NCI-H2171 (cell line): ENCODE measurements at places on chromosomes 12 and 14.
A peak's percentile ranks its signal among the peaks of the same experiment; 100 is the strongest.

GRCh38 chr12:92539110-92539749 lies 163.6 kb upstream of the PLEKHG7 start:
- DNase-seq = no peak

DNA sequence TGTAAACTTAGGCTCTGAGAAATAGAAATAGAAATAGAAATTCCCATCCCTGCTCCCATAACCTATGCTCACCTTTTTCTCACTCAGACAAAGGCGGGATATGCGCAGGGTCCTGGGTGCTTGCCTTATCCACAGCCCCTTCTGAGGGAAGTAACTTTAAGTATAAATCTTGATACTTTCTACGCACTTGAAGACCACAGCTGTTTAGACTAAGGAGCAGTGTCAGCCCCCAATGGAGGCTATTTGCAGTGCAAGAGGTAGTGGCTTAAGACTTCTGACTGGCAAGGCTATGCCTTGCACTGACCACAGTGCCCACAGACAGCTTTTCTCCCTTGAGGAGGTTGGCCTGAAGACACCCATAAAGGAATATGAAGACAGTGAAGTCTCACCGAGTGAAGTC lies 35.2 kb downstream of the ASCL1 start:
- DNase-seq = no peak

- DNase-seq = no peak
These were observed 59.1 kb downstream of the KCNA5 start for GRCh38 chr12:5102806-5103205.

- DNase-seq = no peak
These were observed 59.2 kb downstream of the BICDL1 start for GRCh38 chr12:120048263-120048662.

DNA sequence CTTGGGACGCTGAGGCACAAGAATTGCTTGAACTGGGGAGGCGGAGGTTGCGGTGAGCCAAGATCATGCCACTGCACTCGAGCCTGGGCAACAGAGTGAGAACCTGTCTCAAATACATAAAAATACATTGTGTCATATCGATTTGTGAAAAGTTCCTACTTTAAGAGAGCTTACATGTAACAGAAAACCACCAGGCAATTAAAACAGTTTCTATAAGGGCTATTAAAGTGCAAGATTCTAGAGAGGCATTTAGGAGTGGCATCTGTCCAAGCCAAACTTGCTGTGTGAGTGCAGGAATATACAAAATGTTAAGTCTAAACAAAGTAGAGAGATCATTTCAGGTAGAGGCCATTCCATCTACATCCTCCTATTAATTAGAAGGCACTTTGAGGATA lies 1.7 kb upstream of the NEK9 start:
- DNase-seq = no peak

DNA sequence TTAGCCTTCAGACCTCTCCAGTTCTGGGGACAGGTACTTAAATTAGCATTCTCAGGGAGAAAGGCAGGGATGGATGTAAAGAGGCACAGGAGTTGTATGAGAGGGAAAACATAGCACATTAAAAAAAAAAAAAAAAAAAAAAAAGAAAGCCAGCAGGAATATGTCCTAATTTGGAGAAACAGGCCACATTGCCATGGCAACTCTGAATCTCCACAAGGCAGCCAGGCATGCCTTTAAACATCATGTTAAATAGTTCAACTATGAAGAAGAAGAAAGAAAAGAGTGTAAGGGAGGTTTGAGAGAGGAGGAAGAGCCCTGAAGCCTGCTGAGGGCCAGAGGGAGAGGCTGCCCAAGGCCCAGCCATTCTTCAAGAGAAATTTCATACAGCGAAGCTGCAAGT lies 145.8 kb downstream of the GRIN2B start:
- DNase-seq = no peak

DNA sequence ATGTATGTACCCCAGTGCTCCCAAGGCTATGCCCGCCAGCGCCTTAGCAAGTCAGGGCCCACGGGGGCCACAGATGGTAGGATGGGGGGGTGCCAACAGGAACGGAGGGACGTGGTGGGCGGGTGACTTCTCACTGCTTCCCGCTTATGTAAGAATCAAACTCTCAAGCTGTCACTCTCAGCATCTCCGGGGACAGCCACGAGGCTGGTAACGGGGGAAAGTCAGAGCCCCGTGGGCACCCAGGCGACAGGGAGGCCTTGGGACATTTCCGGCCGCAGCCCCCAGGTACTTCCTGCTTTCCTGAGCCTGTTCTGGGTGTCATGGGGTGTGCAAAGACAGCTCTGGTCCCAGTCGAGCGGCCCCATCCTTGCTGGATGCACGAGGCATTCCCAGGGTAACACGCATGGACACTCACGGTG lies 59.3 kb downstream of the TESC start:
- no peak for DNase-seq

DNA sequence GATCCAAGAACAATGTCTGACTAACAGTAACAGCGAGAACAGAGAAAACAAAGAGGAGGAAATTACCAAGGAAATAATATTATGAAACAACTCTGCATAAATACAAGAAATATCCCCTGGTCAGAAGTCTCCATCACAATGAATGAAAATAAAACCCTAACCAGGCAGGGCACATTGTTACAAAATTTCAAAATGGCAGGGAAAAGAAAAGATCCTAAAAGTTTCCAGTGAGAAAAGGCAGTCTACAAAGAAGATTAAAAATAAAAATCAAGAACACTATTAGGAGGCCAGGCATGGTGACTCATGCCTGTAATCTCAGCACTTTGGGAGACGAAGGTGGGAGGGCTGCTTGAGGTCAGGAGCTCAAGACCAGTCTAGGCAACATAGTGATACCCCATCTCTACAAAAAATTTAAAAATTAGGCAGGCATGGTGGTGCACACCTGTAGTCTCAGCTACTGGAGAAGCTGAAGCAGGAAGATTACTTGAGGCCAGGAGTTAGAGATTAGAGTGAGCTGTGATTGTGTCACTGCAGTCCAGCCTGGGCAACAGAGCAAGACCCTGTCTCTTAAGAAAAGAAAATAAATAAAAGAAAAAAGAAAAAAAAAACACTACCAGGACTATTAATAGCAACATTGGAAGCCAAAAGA lies 47.8 kb downstream of the FERMT2 start:
- no peak for DNase-seq

GRCh38 chr12:105296116-105297089 lies 34.1 kb upstream of the C12orf75 start:
- DNase-seq = no peak

DNA sequence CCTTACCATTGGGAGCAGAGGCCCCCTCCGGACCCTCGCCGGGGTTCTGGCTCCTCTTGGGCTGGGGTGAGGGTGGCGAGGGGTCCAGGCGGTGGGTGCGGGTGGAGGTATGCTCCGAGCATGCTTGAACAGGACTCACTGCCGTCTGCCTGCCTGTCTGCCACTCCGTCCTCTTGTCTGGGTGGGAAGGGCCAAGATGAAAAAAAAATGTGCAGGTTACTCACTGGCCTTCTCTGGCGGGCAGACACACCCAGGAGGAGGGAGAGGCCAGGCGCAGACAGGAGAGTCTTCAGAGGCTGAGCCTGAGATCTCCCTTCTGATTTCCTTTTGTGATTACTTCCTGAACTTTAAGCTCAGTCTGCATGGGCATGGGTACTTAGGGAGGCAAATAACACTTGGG lies 76.1 kb downstream of the STON2 start:
- peak; percentile 60 for DNase-seq

DNA sequence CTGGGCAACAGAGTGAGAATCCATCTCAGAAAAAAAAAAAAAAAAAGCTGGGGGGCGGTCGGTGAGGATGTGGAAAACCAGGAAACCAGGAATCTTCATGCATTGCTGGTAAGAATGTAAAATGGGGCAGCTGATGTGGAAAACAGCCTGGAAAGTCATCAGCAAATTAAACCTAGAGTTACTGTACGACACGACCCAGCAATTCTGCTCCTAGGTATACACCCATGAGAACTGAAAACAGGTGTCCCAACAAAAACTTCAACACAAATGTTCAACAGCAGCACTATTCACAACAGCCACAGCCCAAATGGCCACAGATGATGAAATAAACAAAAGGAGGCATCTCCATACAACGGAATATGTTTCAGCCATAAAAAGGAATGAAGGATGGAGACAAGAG lies 97.3 kb downstream of the NCOR2 start:
- DNase-seq = no peak

- DNase-seq = no peak
These were observed 292.4 kb upstream of the TBX3 start for GRCh38 chr12:114976372-114976771.

- no peak for DNase-seq
These were observed 186.0 kb upstream of the ABCD2 start for GRCh38 chr12:39805651-39806050.

DNA sequence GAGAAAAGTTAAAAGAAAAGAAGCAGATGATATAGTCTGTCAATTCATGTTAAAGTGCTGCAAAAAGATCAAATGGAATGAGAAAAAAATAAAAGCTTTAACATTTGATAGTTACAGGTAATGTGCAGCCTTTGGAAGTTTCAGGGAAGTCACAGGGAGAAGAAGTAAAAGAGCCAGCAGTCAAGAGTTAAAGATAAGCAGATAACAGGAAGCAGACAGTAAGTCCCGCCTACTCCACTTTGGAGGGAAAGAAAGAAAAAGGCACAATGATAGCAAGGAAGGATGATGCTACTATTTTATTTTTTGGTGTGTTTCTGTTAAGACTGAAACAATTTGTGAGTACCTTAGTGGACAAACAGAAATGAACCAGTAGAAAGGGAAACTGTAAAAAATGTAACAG lies 111.1 kb upstream of the KRR1 start:
- DNase-seq = no peak

DNA sequence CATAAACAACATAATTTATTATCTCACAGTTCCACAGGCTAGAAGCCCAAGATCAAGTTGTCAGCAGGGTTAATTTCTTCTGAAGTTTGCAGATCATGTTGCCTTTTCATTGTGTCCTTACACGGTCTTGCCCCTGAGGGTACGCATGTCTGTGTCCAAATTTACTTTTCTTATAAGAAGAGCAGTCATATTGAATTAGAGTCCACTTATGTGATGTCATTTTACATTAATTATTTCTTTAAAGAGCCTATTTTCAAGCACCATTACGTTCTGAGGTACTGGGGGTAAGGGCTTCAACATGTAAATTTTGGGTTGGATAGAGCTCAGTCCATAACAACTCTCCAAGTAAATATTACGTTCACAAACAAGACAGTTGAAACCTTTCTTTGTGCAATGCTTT lies 236.6 kb upstream of the OR4E1 start:
- no peak for DNase-seq

GRCh38 chr14:87161502-87161901 lies 831.5 kb downstream of the GALC start:
- DNase-seq = no peak

DNA sequence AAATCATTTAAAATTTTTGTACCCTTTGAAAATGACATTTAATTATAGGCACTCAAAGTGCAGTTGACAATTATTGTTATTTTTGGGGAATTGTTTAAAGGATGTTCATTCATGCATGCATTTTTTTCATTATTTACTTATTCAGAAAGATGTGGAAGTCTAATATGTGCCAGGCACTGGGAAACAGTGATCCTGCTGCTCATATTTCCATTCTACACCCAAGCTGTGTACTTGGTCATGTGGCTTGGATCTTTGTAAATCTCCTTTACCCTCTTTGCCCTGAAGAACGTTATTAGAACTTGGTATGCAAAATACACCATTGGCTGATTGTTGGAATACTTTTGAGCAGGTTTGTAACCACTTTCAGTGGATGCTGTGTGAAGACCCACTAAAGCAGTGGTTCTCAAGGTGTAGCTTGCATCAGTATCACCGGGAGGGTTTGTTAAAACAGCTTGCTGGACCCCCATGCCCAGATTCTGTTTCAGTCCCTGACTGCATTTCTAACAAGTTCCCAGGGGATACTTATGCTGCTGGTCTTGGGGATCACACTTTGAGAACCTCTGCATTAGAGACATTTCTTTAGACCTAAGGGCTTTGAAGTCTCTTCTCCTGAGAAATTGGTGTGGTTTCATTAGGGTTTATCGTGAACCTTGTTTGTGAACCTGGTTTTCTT lies 47.5 kb downstream of the PRKCH start:
- DNase-seq = no peak

- no peak for DNase-seq
These were observed 43.2 kb downstream of the MLXIP start for GRCh38 chr12:122121745-122122144.

DNA sequence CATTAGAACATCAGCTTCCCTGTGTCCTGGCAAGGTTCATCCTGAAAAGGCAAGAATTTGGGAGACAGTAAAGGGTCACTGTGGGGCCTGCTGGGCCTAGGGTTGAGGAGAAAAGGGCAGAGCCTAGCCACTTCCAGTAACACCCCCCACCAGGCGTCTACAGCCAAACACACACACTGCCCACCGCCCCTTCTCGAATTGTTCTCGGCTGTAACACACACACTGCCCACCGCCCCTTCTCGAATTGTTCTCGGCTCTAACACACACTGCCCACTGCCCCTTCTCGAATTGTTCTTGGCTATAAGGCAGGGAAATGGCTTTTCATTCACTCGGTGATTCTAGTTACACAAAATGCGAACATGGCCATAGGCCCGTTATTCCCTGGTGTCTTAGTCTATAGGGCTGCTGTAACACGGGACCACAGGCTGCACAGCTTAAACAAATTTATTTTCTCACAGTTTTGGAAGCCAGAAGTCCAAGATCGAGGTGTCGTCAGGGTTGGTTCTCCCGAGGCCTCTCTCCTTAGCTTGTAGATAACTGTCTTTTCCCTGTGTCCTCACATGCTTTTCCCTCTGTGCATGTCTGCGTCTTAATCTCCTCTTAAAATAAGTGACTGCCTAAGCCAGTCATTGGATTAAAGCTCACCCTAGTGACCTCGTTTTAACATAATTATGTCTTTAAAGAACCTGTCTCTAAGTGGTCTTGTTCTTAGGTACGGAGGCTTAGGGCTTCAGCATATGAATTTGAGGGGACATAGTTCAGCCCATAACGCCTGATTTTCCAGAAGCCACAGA lies 171.0 kb downstream of the ADGRD1 start:
- no peak for DNase-seq

DNA sequence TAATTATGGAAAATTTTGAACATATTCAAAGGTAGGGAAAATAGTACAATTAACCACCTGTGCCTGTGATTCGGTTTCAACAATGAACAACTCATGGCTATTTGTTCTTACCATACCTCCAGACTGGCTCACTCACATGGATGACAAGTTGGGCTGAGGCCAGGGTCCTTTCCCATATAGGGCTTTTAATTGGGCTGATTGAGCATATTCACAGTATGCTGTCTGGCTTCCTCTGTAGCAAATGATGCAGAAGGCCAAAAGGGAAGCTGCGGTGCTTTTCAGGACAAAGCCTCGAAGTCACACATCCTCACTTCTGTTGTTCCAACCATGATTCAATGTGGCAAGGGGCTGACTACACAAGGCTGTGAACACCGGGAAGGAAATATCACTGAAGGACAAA lies 297.5 kb upstream of the SLC16A7 start:
- DNase-seq = peak; percentile 87

- peak; percentile 24 for DNase-seq
These were observed 3.2 kb downstream of the AGAP2 start for GRCh38 chr12:57735198-57735855.

DNA sequence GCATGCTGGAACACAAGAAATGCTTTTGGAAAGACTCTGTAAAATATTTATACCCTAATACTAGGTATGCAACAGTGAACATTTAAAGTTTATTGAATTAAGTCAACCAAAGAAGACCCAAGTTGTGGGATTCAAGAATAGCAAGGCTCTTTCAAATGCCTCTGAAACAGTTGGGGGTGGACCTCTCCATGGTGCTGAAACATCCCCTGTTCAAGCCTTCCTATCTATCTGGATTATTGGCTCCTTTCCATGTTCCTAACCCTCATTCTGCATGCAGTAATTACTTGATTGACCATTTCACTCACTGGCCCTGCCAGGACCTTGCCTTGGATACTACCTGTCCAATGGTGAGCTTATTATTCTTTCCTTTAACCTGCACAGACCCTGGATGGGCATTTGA lies 349.7 kb downstream of the NRXN3 start:
- no peak for DNase-seq
